ENCODE measurements at places on chromosomes 16 and 17.

DNA sequence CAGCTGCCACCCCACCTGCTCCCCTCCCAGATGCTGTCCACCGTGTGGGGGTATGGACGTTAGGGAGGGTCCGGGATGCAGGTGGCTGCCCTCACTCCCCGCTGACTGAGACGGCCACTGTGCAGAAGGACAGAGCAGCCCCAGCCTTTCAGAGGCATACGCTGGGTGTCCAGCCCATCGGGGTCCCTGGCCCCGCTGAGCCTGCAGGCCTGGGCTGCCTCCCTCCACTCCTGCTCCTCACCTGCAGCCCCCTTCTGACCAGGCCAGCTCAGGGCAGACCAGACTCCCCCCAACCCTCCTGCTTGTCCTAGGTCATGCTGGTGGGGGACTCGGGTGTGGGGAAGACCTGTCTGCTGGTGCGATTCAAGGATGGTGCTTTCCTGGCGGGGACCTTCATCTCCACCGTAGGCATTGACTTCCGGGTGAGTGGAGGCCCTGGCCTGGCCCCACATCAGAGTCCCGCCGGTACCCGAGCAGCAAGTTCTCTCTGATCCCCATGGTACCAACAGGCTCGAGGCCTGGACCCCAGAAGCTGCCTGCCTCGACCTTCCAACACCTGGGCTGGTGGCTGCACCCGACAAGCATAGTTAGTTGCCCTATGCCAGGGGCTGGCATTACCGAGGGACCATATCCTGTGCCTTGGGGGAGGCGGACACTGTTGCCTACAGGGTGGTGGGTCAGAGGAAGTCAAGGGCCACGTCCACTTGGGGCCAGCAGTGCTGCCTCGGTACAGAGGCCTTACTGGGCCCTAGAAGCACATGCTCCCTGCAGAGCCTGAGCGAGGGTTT lies 1.4 kb downstream of the RAB26 start:
- DNase-seq: no peak

GRCh38 chr17:6862825-6863224 lies 31.3 kb upstream of the TEKT1 start:
- DNase-seq: no peak

DNA sequence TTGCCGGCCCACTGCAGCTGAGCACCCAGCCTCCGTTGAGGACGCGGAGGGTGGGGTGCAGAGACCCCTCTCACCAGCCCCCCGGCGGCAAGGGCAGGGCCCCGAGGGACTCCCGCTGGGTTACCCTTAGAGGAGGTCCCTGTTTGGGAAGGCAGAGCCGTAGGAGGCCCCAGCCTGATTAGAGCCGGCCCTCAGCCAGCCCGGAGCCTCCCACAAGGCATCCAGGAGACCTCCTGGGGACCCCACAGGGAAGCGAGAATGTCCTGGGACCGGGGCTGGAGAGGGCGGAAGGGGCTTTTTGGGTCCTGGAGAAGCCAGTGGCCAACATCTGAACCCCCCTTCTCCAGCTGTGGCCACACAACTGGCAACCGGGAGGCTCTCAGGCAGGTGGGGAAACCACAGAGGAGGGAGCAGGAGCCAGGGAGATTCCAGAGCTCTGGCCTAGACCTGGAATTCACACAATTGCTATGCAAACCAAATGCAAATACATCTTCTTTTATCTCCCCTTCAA lies 21.7 kb upstream of the SP6 start:
- no peak for DNase-seq

GRCh38 chr16:65644821-65645220 lies 523.0 kb upstream of the CDH11 start:
- no peak for DNase-seq

DNA sequence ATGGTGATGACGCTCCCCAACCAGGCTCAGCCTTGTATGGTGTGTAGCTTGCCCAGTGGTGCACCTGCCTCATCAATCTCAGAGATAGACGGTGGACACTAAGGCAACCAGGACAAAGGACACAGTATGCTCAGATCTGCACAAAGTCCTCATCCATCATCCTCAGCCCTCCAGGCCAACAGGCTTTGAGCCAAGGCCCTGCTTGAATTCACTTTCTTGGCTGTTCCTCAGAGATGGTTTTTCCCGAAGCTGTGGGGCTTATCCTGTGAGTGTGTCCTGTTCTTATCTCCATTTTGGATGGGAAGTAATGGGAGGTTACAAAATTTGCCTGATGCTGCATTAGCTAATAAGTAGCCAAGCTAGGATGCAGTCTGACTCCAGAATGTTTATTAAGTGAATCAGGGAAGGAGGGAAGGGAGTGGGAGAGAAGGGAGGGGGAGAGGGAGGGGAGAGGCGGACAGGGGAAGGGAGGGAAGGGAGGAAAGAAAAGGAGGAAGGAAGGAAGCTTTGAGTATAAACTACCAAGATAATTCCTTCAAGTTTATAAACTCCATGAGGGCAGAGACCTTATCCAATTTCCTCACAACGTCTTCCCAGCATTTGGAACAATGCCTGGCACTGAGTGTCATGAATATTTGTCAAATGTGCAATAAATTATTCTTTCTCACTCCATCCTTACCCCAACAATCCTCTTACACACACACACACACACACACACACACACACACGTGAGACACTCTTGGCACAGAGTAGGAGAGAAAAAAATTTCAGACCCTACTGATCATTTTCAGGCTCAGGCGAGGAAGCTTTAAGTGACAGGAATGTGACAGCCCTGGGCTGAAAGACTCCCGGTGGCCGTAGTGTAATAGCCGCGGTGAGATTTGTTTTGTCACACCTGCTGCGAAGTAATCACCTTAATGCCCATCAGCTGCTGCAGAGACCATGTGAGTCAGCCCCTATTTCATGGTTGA lies 84.3 kb downstream of the BMERB1 start:
- DNase-seq: no peak

DNA sequence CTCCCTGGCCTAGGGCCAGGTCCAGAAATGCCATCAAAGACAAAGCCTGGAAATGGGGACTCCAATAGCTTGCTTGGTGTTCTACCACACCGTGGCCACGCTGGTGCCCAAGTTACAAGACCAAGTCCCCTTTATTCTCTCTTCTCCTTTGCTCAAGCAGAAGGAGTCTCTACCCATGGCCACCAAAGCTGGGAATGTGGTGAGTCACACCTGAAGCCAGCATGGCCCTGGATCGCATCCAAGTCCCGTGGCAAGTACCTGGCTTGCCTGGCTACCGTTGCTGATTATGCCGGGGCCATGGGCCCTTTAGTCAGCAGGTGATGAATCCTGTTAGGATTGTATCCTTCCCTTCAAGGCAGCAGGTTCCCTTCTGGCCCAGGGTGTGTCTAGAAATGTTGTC lies 260.0 kb downstream of the HAPSTR1 start:
- no peak for DNase-seq

- DNase-seq: no peak
These were observed 114.2 kb downstream of the SOX9 start for GRCh38 chr17:72234985-72235384.

DNA sequence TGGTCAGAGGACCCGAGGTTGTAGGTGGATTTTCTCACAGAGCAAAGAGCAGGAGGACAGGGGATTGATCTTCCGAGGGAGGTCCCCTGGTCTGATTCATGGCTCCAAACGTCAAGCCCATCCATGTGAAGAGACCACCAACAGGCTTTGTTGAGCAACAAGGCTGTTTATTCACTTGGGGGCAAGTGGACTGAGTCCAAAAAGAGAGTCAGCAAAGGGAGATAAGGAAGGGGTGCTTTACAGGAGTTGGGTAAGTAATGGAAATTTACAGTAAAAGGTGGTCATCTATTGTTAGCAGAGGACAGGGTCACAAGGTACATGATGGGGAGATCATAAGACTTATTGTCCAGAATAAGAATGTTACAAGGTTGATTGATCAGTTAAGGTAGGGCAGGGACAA lies 2285.8 kb downstream of the TP53TG3F start:
- no peak for DNase-seq

DNA sequence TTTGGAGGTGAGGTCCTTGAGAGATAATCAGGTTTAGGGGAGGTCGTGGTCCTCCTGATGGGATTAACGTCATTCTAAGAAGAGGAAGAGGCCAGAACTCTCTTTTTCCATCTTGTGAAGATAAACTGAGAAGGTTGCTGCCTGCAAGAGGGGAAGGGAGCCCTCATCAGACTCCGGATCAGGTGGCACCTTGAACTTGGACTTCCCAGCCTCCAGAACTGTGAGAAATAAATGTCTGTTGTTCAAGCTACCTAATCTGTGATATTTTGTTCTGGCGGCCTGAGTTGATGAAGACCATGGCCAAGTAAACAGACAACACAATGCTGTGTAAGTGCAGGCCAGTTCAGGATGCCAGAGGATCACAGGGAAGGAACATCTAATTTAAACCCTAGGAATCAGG lies 10.9 kb upstream of the PRKCB start:
- DNase-seq: no peak

DNA sequence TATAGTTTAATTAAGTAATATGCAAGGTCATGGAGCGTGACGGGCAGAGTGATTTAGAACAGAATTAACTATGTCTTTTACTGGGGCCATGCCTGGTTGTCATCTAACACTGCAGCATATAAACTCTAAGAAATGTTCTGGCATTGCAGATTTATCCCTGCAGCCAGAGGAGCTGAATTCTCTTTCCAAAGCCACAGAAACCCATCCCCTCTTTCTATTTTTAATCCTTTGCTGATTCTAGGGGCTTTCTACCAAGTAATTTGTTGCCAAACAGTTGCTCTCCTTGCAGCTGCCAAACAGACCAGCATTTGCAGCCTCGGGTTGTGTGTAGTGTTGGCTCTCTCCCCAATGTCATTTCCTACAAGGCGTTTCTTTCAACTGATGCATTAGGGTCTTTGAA lies 243.2 kb upstream of the MON1B start:
- DNase-seq: no peak

DNA sequence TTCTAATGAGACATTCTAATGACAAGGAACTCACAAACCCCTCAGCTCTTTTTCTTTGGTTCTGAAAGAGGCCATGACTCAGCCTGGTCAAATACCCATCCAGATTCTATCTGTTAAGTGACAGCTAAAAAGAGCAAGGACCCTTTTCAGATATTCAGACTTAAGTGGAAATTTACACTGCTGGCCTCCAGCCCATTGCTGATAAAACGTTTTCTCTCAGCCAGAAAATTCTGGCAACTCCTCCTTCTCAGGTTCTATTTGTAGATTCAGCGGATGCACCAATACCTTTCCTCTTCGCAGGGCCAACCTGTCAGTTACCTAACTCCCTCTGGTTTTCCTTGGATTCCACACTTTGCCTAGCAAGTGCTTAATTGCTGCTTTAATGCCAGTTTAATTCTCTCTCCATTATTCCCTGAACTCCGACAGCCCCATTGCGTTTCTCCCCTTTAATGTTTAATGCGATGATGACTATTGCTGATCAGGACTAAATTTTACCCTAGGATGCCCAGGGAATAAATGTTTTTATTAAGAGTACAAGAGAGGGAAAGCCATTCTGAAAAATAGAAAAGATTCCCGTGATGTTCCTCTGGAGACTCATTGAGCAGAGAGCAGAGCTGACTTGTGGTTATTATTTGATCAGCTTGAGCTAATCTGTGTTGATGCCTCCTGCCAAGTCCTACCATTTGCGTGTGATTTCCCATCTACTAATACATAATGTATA lies 35.9 kb upstream of the TOM1L1 start:
- no peak for DNase-seq

DNA sequence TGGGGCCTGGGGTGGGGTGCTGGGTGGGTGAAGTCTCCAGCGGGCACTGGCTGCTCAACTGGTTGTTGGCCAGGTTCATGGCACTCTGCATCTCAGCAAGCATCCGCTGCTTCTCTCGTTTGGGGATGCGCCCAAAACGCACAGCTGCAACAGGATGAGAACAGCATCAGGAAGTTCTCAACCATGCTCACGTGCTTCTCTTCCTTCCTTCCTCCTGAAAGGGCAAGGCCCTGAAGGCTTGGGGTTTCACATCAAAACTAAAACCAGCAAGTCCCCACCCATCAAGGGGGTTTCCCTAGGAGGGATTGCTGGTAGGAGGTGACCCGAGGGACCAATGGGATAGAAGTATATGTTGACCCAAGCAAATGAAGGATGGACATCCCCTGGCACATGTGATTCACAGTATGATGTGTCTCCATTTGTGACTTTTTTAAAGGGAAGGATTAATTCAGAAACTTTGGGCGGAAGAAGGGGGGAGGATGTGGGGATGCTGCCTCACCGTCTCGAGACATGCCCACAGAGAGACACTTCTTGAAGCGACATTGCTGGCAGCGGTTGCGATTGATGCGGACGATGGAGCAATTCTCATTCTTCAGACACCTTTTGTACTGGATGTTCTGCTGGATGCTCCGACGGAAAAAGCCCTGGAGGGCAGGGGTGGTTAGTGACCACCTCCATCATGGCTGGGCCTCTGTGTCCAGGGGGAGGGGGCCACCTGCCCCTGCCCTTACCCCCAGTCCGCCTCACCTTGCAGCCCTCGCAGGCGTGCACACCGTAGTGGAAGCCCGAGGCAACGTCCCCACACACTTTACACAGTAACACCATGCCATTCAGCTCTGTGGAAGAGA lies 4.2 kb downstream of the NR1D1 start:
- DNase-seq: peak; percentile 58

GRCh38 chr16:55120826-55121225 lies 190.2 kb downstream of the IRX5 start:
- no peak for DNase-seq

GRCh38 chr17:62671553-62671952 lies 44.1 kb downstream of the MRC2 start:
- DNase-seq: no peak

DNA sequence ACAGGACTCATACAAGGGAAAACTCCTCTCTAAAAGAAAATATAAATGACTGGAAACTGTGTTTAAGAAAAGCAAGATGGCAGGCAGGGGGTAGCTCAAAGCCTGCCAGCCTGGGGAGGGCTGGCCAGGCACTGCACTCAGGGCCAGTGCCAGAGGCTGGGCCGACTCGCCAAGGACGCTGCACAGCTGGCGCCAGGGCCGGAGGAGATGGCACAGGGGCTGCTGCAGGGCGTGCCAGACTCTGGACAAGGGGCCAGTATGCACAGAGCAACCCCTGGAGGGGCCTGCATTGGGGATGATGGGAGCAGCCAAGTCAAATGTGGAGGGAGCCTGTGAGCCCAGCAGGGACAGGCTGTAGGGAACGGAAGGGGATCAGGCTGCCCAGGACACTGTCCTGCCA lies 4.0 kb downstream of the PKMYT1 start:
- DNase-seq: no peak

DNA sequence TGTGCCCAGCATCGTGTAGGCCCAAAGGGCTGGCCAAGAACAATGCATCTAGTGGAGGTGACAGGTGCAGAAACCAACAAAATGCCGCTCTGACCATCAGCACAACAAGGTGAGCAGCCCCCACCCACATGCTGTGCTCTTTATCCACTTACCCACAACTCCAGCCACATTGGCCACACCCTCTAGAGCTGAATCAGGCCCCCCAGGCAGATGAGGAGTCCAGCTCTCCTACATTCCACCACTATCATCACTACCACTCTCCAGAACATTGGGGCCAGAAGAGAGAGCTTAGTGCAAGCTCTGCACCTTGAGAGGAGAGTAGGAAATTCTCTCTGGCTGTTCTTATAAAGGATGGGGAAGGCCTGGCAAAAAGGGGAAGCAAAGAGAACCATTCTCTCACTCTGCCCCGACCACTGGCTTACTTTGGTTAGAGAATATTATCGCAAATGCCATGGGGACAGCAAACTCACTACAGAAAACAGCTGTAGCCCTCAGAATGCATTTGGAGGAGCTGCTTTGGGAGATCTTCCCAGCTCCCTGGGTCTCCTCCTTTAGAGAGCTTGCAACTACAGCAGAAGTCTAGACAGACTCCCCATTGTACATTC lies 75.0 kb downstream of the TMEM132E start:
- no peak for DNase-seq
